Dermis blood vessel endothelial cell (primary cell): ENCODE measurements at places on chromosomes 5 and 9. TPM values are rescaled to one million over a fixed set of nuclear protein-coding genes. Genes with fewer than 3 reads are reported as not detected.

The PPP3R2 gene
- total RNA-seq, result not detected in 2 replicates

The CPEB4 gene
- 16.8 and 18.0 TPM in 2 replicates for total RNA-seq

The GABRA6 gene
- total RNA-seq, result not detected in 2 replicates

The RLN2 gene
- total RNA-seq, result 1.6 TPM in 1 of 2 replicates, not detected in the other

The DEPDC1B gene
- 6.8 and 19.7 TPM in 2 replicates for total RNA-seq

The PCDHA5 gene
- total RNA-seq, result 0.17 TPM in 1 of 2 replicates, not detected in the other

The GRHPR gene
- total RNA-seq, result 113 and 174 TPM in 2 replicates

The ZNF483 gene
- total RNA-seq, result 1.8 and 3.2 TPM in 2 replicates

The FAM153A gene
- not detected in 2 replicates for total RNA-seq

The ZFP2 gene
- total RNA-seq, result 0.60 and 1.0 TPM in 2 replicates
